CD4-positive, alpha-beta T cell treated with Interleukin-17A for 1 hour (primary cell): ENCODE measurements at places on chromosomes 4 and X.

GRCh38 chr4:80271801-80272200 is 5.3 kb downstream of the FGF5 start:
- no peak for DNase-seq

DNA sequence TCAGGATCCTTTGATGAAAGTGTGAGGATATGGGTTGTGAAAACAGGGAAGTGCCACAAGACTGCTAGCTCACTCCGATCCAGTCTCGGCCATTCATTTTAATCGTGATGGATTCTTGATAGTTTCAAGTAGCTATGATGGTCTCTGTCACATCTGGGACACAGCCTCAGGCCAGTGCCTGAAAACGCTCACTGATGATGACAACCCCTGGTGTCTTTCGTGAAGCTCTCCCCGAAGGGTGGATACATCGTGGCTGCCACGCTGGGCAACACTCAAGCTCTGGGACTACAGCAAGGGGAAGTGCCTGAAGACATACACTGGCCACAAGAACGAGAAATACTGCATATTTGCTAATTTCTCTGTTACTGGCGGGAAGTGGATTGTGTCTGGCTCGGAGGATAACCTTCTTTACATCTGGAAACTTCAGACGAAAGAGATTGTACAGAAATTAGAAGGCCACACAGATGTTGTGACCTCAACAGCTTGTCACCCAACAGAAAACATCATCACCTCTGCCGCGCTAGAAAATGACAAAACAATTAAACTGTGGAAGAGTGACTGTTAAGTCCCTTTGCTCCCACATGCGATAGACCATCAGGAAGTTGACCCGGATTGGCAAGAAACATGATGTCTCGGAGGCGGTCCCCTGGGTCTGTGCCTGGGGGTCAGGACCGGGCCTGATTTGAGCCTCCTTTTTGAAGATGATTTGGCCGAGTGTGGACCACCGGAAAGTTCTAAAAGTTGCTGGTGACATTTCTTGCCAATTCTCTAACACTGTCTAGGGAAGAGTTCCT is 22.2 kb downstream of the LIAS start:
- no peak for DNase-seq

GRCh38 chrX:12548746-12549145 is 242.5 kb upstream of the PRPS2 start:
- DNase-seq: no peak

DNA sequence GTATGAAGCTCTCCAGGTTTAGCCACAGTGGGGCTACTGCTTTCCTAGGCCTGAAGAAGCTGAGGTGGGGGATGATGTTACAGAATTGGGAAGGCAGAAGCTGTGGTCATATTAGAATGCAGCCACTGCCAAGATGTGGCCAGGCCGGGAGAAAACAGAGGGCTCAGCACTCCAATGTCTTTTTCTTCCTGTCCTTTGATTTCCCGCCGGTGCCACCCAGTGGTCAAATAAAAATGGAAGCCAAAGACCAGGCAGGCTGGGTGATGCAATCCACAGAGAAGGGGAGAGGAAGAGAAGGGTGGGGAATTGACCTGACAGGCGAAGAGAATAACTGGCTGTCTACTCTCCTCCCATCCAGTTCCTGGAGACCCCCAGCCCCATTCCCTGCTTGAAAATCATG is 94.9 kb upstream of the SHISA3 start:
- DNase-seq: no peak

GRCh38 chr4:182770259-182770995 is 146.8 kb downstream of the DCTD start:
- no peak for DNase-seq

- DNase-seq: no peak
Observed at GRCh38 chr4:47855350-47855749, 17.5 kb upstream of the CORIN start.

DNA sequence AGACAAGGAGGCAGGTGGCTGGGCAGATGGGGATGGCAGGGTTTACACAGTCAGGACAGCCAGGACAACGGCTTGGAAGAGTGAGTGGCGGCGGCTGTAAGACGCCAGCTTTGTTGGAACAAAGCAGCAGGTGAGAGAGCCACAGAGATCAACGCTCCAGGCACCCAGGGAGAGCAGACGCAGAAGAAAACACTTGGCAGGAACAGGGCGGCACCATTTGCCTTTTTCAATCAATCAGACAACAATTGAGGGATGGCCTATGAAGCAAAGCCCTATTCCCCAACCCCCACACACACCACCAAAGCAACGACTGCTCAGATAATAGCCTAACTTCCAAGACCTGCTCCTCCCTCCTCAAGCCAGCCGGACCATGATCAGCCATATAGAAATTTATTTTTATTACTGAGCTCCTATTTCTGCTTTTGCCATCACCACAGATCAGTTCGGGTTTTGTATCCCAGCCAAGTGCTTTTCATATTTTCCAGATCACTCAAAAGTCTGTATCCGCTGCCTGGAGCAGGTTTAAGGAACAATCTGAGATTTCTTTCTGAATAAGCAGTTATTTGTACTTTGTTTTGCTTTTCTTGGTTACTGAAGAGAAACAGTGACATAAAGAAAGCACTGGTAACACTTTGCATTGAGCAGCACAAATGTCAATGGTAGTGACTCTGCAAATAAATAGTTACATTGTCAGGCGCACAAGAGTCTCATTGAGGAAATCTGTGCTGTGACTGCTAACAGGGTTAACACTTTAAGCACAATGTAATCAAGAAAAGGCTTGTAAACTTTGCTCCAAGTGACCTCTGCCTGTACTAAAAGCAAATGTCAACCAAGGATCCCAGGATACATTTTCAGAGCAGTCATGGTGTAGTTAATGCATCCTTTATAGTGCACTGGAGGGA is 81.8 kb upstream of the RBPJ start:
- DNase-seq: no peak

DNA sequence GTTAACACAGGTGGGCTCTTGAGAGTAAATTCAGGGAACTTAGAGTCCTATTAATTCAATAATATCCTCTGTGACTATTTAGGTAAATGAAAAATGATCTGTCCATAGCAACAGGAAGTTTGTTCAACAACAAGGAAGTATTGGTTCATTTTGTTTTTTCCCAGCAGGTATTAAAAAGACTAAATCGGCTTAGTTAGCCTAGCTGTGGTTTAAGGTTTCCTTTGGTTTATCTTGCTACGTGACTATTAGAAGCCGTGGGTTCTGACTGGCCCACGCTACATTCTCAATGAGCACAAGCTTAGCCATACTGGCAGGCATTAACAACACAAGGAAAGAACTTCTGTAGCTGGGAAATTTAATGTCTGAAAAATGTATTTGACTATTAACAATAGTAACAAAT is 168.8 kb upstream of the HS3ST1 start:
- DNase-seq: no peak

- DNase-seq: no peak
Observed at GRCh38 chrX:147953976-147954375, 27.2 kb upstream of the FMR1NB start.

DNA sequence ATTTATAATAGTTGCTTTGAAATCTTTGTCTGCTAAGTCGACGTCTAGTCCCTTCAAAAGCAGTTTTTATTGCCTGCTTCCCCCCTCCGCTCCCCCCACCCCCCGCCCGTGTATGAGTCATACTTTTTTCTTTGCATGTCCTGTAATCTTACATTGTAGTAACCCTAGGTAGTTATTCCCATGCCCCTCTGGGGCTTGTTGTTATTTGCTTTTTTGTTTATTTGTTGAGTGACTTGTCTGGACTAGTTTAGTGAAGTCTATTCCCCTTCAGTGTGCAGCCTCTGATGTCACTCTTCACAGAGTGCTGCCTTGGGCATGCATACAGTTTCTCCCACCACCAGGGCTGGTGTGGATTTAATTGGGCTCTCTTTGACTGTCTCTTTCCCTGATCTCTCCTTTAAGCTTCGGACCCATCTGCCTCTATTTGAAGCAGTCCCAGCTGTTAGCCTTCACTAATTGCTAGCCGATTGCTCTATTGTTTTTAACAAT is 86.2 kb downstream of the PPEF1 start:
- no peak for DNase-seq

DNA sequence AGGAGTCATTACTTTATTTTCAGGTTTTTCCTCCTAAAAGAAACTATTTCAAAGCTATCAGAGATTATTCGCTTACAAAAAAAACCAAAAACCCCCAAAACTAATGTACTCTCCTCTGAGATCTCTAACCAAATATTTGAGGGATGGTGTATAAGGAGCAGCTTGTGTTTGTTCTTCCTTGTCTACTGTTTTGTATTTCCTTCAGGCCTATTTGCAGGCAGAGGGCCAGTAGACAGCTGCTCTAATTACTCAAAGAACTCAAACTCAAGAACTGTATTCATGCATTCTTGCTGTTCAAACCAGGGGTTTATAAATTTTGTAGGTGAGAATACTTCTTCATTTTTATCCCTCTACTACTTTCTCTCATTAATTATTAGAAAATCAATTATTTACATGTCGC is 51.3 kb downstream of the SH3RF1 start:
- no peak for DNase-seq

- DNase-seq: no peak
Observed at GRCh38 chr4:5791654-5792053, 80.7 kb downstream of the EVC start.

- DNase-seq: no peak
Observed at GRCh38 chrX:150766351-150767044, 73.3 kb downstream of the MTMR1 start.

DNA sequence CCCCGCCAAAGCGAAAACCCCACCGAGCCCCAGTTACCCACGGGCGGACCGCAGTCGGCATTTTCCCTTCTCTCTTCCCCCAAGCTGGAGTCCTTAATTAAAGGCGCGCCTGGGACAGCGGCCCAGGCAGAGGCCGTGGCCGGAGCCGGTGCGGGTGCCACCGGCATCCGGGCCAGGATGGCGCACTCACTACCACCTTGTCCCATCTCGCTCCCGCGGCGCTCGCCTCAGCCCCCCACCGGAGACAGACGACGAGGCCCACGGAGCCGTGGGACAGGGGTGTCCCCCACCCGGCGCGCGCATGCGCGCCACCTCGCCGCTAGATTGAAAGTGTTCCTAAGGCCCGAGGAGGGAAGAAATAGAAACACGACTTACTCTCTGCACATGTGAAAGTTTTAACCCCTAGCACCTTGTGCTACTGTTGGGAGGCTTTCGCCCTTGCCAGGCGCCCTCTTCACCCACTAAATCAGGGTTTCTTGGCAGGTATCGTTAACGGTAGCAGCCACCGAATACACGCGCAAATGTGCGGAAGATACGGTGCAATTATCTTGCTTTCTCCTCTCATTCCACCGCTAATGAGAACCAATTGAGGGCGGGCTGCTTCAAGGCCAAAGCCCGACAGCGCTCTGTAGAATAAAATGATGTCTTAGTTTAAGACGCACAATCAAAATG is 64.3 kb upstream of the CCDC160 start:
- peak; percentile 51 for DNase-seq

DNA sequence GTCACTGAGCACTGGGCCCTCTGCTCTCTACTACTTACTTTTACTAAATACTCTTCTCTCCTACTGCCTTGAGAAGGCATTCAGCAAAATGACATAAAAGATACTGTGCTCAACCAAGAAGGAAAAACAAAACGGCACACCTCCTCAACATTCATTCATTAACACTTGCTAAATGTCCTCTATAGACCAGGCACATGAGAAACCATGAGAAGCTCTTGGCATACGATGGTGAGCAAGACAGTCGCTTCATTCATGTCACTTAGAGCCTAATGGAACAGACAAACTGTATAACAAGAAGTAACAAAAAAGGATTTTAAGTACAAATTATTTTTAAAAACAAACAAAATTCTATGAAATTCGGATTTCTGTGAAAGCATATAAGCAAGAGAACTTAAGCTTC is 38.7 kb downstream of the COL25A1 start:
- no peak for DNase-seq

DNA sequence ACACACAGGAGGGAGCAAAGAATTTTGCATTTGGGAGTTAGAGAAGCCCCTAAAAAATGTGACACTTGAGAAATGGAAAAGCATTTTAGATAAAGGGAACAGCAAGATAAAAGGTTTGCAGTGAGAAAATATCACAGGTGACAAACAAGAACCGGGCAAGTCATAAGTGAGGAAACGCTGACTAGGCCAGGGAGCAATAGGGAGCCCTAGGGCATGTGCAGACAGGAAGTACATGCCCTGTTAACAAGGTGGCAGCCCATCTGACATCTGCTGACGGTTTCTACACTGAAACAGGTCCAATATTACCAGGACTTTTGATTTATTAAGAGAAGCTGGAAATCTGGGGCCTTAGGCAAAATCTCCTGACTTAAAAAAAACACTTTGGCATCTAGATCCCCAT is 4.0 kb upstream of the IL13RA1 start:
- DNase-seq: no peak

DNA sequence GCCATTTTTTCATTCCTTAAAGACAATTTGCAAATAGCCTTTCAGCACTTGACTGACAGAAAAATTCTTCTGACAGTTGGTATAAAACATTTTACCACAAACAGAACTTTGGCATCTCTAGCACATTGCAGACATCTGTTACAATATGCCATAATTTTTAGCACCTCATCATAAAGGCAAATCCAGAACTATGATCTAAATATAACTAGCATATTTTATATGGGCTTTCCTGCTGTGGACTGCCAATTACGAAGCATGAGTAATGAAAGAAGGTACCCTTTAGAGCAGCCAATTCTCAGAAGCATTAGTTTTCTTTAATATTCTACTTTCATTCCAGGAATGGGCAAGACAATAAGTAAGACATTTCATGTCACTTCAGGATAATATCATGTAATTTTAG is 647.4 kb upstream of the GALNT7 start:
- DNase-seq: no peak

GRCh38 chr4:13701937-13702446 is 74.5 kb upstream of the BOD1L1 start:
- DNase-seq: no peak

GRCh38 chr4:26619784-26620183 is 35.9 kb downstream of the TBC1D19 start:
- DNase-seq: no peak

- no peak for DNase-seq
Observed at GRCh38 chr4:140841186-140841585, 85.0 kb upstream of the TBC1D9 start.

GRCh38 chr4:159520074-159520473 is 417.2 kb downstream of the RAPGEF2 start:
- no peak for DNase-seq

DNA sequence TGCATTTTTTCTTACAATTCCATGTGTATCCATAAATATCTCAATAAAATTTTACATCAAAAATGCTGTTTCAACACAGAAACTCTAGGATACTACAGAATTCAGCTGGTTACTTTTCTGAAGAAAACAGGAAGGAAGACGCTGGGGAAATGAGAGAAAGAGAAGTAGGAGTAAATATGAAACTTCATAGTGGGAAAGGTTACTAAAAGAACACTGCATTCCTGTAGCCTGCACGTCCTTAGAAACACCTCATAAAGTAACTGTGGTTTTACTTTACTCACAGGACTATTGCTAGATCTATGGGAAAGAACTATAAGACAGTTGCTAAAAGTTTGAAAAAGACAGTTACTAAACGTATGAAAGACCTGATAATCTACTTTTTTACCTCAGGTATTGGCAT is 23.1 kb downstream of the ATP11C start:
- DNase-seq: no peak

- DNase-seq: no peak
Observed at GRCh38 chrX:78330540-78330939, 3.1 kb upstream of the CYSLTR1 start.

GRCh38 chrX:15405846-15406245 is 21.6 kb upstream of the VEGFD start:
- no peak for DNase-seq
